ENCODE measurements at places on chromosomes 3 and 15. TPM values are rescaled to one million over a fixed set of nuclear protein-coding genes. Genes with fewer than 3 reads are reported as not detected.

SMAD6 gene
- total RNA-seq = 25.5 TPM

ARGFX gene
- total RNA-seq = not detected

RAMAC gene
- total RNA-seq = 44.9 TPM

GPX1 gene
- total RNA-seq = 297 TPM

SCN11A gene
- 0.01 TPM for total RNA-seq

SYNPR gene
- not detected for total RNA-seq

GHSR gene
- not detected for total RNA-seq

NEK10 gene
- 0.66 TPM for total RNA-seq

SNX1 gene
- 73.9 TPM for total RNA-seq

MESP2 gene
- 0.52 TPM for total RNA-seq

LTK gene
- total RNA-seq = 0.05 TPM

CADM2 gene
- 0.05 TPM for total RNA-seq

B3GNT5 gene
- total RNA-seq = 24.8 TPM

CFAP20DC gene
- 1.9 TPM for total RNA-seq

PLAAT1 gene
- 0.16 TPM for total RNA-seq

NTRK3 gene
- 24.5 TPM for total RNA-seq

STARD9 gene
- 1.9 TPM for total RNA-seq

LMAN1L gene
- total RNA-seq = not detected

UCN2 gene
- 5.9 TPM for total RNA-seq

SRP14 gene
- total RNA-seq = 254 TPM

ANKRD63 gene
- total RNA-seq = 0.40 TPM

ZNF148 gene
- 9.4 TPM for total RNA-seq

GOLGA8G gene
- not detected for total RNA-seq

USP50 gene
- not detected for total RNA-seq

OSBPL10 gene
- total RNA-seq = 23.3 TPM

SELENOS gene
- total RNA-seq = 174 TPM

CYP8B1 gene
- not detected for total RNA-seq

TRPM7 gene
- total RNA-seq = 21.7 TPM

EEF1AKMT4 gene
- 10.8 TPM for total RNA-seq

LRRC31 gene
- total RNA-seq = not detected

GRAMD2A gene
- total RNA-seq = 0.26 TPM

LEO1 gene
- total RNA-seq = 46.0 TPM

ISLR gene
- 0.21 TPM for total RNA-seq

ITGA11 gene
- 4.3 TPM for total RNA-seq

ACP3 gene
- not detected for total RNA-seq

GUCA1C gene
- not detected for total RNA-seq

ZKSCAN7 gene
- not detected for total RNA-seq

ALS2CL gene
- total RNA-seq = 7.0 TPM

All from A549 treated with AZD2906 at 1 μM for 4 hours (cell line).